ENCODE measurements at places on chromosomes 16 and 17.
A peak's percentile ranks its signal among the peaks of the same experiment; 100 is the strongest.

- DNase-seq = no peak
Measured at GRCh38 chr16:12891836-12892235, 9.6 kb upstream of the SHISA9 start.

- DNase-seq = peak; percentile 16
Measured at GRCh38 chr16:48687421-48688038, 77.5 kb upstream of the N4BP1 start.

DNA sequence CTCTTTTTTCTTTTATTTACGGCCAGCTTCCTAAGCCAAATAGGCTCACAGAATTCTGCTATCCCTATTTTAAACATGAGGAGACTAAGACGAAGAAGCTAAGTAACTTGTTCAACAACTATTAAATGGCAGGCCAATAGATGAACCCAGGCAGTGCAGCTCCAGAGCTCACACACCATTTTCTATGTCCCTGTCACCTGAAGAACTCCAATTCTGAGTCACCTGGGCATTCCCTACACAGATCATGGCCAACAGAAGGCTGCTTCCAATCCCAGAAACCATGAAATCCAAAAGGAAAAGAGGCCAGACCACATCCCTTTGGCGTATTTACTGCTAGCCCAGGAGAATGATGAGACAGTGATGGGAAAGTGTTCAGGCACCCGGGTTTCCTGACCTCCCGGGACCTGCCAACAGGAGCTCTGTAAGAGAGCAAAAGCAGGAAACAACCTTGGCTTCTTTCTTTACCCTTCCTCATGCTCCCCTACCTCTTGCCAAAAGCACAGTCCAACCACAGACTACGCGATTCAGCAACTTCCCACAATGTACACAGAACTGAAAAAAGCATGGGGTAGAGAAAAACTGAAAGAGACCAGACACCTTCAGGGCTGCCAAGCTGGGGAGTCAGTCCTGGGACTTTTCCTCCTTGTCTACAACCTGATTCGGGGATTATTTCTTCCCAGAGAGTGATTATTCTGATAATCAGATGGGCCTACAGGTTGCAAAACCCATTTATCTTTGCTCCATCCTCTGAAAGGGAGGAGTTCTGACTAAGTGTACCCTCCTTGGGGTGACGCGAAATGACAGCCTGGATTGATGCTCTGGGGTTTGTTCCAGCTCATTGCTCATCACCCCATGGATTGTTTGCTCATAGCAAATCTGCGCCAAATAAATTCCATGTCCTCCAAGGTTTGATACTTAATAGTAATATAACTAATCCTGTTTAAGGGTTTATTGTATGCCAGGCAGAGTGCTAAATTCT lies 47.8 kb upstream of the HAS3 start:
- no peak for DNase-seq

DNA sequence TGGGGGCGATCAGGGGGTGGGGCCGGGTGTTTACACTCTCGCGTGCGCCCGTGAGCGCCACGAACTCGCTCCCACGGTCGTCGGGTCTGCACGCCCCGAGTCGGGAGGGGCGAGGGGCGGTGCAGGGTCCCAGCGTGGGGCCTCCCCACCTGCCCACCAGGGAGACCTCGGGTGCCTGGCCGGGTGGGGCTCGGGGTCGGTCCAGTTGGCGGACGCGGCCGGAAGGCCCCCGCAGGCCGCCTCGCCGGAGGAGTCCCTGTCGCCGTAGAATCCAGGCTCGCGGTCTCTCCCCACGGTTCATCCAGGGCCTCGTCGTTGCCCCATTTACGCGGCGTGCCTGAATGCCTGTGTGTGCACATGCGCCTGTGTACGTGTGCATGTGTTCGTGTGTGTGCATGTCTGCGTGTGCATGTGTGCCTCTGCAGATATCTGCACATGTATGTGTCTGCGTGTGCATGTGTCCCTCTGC lies 510 bp upstream of the RAB40B start:
- DNase-seq = no peak

DNA sequence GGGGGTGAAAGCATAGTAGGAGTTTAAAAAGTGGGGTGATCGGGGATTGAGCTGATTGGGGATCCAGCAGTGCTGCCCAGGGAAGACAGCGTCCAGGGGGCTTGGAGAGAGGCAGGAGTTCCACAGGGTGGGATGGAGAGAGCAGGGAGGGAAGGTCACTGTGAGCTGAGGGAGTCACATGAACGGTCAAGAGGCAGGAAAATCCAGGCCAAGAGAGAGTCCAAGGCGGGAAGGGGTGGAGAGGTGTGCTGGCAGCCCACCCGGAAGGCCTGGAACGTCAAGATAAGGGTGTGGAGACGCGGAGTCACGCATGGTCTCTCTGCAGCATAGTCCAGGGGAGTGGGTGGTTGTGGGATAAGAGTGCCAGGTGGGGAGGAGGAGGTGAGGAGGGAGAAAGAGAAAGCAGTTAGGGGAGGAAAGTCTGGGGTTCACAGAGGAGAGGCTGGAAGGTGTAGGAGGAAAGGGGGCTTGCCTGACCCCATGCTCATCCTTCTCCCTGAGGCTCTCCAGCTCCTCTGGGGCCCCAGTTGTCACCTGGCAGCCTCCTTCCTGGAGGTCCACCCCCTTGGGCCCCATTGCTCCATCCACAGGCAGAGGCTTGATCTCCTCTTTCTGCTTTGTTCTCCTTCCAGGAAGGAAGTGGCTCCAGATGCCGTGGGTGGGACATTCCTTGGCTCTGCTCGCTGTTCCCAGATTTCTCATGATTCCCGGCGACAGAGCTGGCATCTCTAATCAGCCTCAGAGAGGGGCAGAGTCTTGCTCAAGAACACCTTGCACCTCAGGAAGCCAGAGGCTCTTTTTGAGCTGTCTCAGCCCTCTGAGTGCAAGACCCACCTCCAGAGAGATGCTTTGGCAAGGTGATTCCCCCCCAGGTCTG lies 28.7 kb downstream of the CCR7 start:
- DNase-seq = no peak

DNA sequence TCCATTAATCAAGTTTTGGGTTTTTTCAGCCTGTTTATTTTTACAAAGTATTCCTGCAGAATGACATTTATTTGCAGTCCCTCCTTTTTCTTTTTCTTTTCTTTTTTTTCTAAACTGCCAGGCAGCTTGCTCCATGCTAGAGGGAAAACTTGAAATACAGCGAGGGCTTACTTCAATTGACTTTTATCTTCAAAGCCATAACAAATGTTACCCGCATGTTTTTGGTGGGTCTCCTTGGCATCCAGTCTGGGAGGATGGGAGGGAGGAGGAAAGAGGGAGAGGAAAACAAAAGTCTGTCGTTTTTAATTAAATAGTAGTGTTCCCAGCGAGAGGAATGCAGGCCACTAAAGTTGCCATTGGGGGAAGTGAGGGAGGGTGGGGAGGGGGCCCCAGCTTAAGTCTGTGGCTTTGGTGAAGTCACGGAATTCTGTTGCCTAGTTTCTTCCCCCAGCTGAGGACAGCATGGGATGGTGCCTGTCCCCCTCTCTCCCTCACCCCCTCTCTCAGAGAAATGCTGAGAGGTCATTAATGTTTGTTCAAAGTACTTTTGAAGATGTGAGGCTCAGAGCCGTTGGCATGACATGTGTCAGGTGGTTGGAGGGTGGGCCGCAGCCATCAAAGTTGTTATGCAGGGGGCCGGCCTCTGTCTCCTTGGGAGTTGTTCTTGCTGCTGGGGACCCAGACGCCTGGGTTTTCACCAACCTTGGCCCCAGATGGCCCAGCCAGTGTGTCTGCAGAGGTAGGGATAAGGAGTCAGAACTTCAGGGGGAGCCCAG lies 2.9 kb downstream of the NKD1 start:
- DNase-seq = no peak

DNA sequence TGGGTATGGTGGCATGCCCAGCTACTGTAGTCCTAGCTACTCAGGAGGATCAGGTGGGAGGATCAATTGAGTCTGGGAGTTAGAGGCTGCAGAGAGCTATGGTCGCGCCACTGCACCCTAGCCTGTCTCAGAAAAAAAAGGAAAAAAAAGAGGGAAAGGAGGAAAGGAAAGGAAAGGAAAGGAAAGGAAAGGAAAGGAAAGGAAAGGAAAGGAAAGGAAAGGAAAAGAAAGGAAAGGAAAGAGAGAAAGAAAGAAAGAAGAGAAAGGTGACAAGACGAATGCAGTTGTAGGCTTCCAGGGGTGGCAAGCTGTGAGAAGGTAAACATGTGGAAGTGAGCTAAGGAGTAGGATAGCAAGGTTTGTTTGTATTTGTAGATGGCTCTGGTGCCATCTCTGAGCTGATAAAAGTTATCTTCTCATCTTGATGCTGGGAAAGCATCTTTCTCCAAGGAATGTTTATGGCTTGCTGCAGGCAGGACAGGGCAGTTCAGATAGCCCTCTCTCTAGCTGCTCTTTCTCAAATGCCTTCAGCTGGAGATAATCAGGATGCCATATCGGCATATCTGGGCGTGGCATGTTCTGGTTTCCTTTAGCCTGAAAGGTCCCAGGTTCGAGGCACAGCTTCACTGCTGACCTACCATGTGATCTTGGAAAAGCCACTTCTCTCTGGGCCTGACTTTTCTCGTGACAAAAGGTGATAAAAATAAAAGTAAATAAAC lies 2.8 kb upstream of the NOS2 start:
- DNase-seq = no peak

DNA sequence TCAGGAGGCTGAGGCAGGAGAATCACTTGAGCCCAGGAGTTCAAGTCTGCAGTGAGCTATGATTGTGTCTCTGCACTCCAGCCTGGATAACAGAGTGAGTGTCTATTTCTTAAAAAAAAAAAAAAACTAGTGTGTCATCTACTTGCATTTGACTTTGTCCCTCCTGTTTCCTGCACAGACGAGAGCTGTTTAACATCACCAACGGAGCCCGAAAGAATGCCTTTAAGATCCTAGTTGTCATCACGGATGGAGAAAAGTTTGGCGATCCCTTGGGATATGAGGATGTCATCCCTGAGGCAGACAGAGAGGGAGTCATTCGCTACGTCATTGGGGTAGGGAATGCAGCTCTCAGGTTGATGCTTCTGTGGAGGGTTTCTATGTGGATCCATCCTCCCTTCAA lies 13.4 kb downstream of the ITGAM start:
- no peak for DNase-seq

DNA sequence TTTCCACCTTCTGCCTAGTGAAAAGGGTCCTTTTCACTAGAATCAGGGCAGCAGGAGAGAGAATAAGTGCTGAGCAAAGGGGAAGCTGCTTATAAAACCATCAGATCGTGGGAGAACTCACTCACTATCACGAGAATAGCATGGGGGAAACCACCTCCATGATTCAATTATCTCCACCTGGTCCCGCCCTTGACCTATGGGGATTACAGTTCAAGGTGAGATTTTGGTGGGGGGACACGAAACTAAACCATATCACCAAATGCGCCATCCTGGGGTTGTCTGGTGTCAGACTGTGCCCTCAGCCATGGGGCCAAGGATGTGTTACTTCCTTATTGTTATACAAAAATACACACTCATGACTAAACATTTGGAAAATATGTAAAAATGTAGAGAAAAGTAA lies 10.4 kb upstream of the KATNB1 start:
- no peak for DNase-seq

DNA sequence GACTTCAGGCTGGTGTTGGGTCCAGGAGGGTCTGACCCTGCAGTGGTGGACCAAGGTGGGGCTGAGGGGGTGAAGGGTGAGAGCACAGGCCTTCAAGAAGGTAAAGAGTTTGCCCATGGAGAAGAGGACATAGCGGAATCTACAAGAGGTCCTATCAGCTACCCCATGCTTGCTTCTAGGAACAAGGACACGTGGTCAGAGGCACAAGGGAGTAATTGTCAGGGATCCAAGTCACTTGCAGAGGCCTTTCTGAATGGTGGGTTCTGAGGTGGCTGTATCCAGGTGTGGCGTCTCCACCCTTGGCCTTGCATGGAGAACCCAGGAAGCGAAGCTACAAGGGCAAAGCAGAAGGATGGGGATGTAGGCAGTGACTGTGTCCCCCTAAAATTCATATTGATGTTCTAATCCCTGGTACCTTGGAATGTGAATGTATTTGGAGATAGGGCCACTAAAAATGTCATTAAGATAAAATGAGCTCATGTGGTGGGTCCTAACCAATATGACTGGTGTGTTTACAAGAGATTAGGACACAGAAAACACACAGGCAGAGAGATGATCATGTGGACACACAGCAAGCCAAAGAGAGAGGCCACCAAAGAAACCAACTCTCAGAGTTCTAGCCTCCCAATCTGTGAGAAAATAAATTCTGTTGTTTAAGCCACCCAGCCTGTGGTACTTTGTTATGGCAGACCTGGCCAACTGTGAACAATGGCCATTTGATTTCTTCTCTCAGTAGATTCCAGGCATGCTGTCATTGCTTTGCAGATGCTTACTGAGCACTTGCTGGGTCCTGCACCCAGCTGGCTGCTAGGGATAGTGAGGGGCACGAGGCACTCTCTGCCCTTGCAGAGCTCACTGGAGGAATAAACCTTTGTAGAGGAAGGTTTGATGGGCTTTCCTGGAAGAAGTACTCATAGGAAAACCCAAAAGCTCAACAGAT lies 75.8 kb downstream of the UTP18 start:
- no peak for DNase-seq

- no peak for DNase-seq
Measured at GRCh38 chr16:67100569-67101310, 9.0 kb upstream of the PHAF1 start.

DNA sequence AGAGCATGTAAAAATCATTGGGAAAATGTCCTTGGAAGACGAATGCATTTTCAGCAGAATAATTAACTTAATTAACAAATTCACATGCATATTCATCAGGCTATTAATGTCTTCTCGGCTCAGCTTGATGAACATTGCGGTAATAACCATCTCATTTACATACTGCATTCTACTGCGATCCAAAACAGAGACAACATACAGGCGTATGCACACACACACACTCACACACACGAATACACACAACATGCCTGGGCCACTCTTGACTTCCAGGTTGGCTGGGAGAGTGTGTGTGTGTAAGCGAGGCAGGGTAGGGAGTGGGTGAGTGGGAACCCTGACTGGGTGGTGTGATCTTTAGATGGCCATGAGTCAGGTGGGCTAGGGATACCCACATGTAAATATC lies 44.7 kb downstream of the NEUROD2 start:
- no peak for DNase-seq

DNA sequence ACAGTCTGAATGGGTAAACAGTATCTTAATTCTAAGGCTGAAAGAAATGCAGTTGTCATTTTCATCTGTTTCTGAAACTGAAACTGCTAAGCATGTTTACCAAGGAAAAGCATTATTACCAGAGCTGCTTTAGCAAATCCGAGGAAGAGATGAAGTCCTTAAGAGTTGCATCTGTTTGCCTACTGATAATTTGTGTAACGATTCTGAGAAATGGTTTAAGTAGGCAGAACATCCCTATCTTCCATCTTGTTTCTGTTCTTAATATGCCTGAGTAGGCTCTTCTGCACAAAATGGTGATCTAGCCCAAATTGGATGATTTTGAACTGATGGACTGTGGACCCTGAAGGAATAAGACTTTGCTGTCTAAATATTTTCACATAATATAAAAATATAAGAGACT lies 34.9 kb downstream of the NUP93 start:
- no peak for DNase-seq

- no peak for DNase-seq
Measured at GRCh38 chr17:58376472-58377000, 24.5 kb upstream of the SUPT4H1 start.

- no peak for DNase-seq
Measured at GRCh38 chr16:11613381-11614303, 26.9 kb upstream of the LITAF start.

All from activated T-cell treated with anti-CD3 and anti-CD28 coated beads for 24 hours (primary cell).